ENCODE measurements at places on chromosomes 3 and 15.

GRCh38 chr15:89630974-89631901, 24.0 kb downstream of the KIF7 start:
- DNase-seq, result no peak

DNA sequence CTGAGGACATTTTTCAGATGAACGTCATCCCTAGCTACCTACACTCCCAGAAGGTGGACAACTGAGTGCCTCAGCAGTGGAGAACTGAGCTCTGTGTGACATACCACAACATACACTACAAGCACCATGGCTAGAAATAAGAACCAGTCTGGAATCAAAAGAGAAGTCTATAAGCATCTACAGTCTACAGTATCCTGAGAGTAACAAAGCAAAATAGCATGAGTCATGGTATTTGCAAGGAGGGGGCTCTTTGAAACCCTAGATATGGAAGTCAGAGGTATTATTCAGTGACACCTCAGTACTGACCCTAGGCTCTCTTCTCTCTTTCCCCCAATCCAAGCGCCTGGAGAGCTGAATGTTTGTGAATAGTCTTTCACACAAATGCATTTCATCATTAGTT, 87.5 kb downstream of the TNIK start:
- no peak for DNase-seq

- DNase-seq, result no peak
Measured at GRCh38 chr15:72044956-72045355, 73.0 kb downstream of the MYO9A start.

GRCh38 chr3:32399030-32399620, 7.5 kb downstream of the CMTM7 start:
- DNase-seq, result no peak

DNA sequence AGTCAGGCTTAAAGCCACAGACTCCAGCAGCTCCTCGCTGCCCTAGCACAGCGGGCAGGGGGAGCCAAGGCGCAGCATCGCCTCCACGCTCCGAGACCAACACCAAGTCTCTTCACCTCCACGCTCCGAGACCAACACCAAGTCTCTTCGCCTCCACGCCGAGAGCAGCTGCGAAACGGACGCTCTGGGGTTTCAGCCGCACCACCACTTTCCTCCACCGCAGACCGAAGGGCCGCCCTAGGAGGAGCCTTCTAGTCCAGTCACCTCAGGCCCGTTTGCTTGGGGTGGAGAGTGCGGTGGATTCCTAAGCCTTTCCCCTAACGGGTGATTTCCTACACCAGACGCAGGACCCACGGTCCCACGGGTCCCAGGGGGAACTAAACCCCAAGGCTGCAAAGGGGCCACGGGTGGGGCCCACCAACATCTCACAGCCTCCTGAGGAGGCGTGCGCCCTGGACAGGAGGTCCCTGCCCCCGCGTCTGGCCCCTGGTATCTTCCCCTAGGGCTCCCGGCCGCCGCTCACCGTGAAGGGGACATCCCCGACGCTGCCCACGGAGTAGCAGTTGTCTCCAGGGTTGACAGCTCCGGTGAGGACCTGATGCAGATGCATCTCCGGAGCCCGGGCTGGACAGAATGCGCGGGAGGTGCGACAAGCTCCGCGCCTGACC, 501 bp downstream of the DMXL2 start:
- no peak for DNase-seq

DNA sequence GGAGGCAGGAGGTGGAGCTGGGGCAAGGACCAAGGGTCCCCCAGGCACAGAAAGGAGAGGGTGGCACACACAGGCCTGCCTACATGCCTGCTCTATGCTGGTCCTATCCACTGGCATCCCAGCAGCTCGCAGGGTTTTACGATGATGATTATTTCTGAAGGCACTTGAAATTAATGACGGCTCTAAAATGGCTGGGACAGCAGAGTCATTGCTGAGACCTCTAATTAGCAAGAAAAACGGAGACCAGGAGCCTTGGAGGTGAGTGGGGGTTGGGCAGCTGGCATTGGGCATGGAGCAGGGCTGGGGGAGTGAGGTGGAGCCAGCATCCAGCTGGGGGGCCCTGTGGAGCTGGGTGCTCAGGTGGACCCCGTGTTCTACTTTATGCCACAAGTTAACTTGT, 3.5 kb upstream of the LINGO1 start:
- no peak for DNase-seq

- no peak for DNase-seq
Measured at GRCh38 chr3:143535994-143536784, 312.1 kb downstream of the SLC9A9 start.

- no peak for DNase-seq
Measured at GRCh38 chr3:185824051-185825005, 514 bp downstream of the IGF2BP2 start.

DNA sequence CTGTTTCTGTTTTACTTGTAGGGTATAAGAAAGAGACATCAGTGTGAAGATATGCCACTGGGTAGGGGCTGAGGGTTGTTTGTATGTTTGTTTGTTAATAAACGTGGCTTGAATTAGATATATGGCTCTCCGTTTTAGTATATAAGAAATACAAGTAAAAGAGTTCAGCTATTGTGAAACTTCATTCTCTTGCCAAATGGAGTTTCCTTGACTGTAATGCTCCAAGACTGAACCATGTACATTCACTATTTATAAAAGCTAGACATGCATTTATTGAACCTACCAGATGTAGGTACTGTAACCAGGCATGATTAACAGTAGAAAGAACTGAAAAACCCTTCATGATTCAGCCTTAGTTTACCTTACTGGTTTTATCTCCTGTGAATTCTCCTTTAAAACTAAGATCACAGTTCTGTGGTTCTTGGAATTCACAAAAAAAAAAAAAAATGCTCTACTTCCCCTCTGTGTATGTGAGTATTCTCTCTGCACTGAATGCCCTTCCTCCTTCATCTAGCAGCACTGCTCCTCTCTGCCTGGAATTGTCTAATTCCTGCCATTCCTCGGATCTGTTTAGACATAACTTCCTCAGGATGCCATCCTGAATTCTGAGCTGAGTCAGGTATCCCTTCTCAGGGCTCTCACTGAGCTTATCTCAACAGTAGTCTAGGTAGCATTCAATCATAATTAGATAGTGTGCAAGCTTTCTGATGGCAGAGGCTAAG, 504.4 kb downstream of the FHIT start:
- DNase-seq, result no peak

DNA sequence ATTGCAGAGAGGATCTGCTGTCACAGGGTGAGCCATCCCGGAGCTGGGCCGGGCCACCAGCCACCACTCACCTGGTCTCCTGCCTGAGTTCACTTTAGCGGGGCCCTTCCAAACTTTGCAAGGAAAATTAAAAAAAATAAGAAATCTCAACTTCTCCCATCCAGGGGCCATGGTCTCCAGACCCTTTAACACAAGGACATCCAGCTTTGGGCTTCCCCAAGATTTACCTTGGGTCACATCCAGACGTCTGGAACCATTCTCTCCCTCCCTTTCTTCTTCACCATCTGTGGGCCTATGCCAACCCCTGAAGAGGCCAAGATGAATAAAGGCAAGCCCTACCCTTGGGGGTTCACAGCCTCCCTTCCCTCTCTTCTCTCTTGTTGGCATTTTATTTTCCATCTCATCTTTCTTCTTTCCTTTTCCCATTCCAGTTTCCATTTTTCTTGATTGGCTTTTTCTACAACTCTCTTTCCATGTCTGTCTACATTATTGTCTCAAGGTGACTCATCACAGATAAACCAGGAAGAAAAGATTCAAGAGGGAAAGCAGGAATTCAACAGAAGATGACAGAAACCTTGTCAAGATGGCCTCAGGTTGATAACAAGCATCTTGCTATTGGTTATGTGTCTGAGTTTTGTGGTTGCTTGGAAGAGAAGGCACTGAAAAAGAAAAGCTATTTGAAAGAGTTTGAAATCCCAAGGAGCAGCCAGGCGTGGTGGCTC, 49.5 kb downstream of the ITGA11 start:
- DNase-seq, result no peak

GRCh38 chr3:126541628-126542339, 16.9 kb downstream of the C3orf22 start:
- no peak for DNase-seq

DNA sequence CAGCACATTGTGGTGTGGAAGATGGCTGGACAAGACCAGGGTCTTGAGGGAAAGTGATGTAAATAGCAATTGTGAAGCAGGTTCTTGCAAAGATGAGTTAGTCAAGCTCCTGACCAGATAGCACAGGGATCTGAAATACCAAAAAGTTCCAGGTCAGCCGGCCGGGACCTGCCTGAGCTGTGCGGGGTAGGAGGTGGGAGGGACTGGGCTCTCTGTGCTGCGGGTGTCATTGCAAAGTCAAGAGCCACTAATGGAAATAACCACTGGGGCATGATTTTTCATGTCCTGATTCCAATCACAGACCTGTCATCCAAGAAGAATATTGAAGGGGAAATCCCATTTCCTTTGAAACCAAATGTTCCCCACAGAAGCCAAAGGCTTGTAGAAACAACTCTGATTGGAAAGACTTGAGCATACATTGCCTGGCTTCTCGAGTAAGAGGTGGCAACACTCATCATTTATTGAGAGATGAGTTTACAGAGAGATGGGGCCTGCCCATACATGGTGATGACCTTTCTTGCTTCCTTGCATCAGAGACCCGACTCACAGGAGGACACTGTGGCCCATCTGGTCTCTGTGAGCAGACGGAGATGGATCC, 44.2 kb upstream of the KY start:
- no peak for DNase-seq

GRCh38 chr15:90581771-90582352, 52.1 kb downstream of the CRTC3 start:
- DNase-seq, result no peak

DNA sequence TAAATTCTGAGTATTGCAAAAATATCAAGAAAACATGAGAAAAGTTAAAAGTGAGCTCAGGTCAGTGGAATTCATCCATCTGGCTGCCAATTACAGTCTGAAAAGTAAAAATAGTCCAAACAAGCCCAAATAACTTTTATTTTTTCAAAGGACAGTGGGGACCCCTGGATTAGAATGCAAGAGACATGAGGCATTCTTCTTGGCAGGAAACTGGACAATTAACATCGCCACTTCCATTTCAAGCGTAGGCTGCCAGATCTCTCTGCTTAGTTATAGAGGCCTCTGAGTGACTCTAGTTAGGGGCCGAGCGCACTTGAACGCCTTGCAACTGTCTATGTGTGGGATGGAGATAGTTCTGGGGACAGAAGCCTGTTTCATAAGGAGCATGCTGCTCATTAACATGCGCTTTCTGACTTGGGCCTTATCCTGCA, 189.1 kb downstream of the GHSR start:
- no peak for DNase-seq

- no peak for DNase-seq
Measured at GRCh38 chr3:131143802-131144201, 117.1 kb downstream of the NEK11 start.

- DNase-seq, result no peak
Measured at GRCh38 chr3:99430348-99431134, 207.9 kb upstream of the COL8A1 start.

DNA sequence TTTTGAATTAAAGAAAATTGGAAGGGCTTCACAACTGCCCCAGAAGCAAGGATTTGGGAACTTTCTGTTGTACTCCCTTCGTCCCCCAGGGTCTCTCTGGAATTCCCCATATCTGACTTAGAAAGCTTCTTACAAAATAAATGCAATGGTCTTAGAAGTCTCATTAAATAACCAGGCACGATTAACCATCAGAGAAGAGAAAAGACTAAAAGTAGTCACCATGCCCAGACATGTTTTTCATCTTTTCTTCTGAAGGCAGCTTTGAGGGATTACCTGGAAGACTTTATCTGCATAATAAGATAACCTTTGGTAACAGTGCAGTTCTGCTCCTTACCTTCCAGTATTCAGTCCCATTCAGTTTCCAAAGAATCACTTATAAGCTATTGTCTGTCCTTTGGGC, 135.9 kb downstream of the PTPRG start:
- DNase-seq, result no peak

DNA sequence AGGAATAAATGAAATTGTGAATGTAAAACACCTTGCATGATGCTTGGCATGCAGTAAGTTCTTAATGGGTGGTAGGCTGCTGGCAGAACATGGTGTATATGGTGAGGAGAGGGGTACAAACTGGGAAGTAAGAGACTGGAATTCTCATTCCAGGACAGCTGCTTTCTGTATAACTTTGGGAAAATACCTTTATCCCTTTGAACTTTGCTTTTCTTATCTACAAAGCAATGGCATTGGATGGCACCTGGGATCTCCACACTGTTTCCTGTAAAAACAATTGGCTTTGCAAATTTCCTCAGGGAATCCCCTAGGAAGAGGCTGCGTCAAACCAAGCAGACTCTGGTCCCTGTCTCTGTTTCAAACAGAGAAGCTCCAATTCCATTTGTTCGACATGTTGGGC, 100.7 kb upstream of the SLC4A7 start:
- DNase-seq, result no peak

DNA sequence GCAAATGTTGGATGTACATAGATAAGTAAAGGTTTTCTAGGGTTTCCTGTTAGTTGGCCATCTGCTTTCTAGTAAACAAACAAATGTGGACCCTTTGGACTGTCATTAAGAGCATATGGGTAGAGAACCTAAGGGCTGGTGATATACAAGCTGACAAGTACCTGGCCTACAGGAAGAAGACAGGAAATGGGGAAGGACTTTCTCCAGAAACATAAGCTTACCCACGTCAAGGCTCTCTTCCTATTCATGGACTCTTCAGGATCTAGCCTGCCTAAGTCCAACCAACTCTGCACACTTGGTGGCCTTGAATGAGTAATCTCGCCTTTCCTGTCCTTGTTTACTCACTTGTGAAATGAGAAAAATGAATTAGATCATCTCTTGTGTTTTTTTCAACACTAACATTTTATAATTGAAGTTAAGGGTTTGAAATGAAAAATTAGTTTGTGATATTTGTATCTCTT, 22.2 kb upstream of the GOLIM4 start:
- no peak for DNase-seq

DNA sequence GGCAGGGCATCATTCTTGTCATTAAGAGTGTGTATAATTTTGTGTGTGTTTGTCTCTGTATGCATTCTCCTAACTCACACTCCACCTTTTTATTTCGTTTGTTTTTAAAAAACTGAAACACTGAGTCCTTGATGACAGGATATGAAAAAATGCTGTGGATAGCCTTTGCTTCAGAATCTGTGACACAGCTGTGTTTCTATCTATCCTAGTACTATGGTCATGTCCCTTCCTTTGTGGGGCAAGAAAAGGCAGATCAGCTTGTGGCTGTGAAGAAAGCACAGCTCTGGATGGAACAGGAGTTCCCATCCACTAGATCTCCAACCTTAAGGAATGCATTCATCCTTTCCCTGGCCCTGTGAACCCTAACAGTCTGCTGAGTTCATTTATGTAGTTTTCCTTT, 60.3 kb downstream of the OTOL1 start:
- DNase-seq, result no peak
